A549 treated with CpdA at 1 μM for 4 hours (cell line): ENCODE measurements at places on chromosomes 6 and 20. TPM values are rescaled to one million over a fixed set of nuclear protein-coding genes. Genes with fewer than 3 reads are reported as not detected.

The KIFC1 gene
- 40.9 to 46.6 TPM (median 43.1 TPM) in 5 replicates for total RNA-seq

The CCN6 gene
- total RNA-seq = not detected in 5 replicates

The APOBEC2 gene
- not detected in 5 replicates for total RNA-seq

The CITED2 gene
- 16.3 to 23.3 TPM (median 19.8 TPM) in 5 replicates for total RNA-seq

The CPNE5 gene
- total RNA-seq = 0.08 to 0.22 TPM (median 0.12 TPM) in 4 of 5 replicates, not detected in the other

The EDN1 gene
- 39.5 to 46.7 TPM (median 43.1 TPM) in 5 replicates for total RNA-seq

The WFDC13 gene
- not detected in 5 replicates for total RNA-seq

The BTNL2 gene
- total RNA-seq = not detected in 5 replicates

The BTN1A1 gene
- total RNA-seq = 0.06 TPM in 1 of 5 replicates, not detected in the others

The WFDC12 gene
- not detected in 5 replicates for total RNA-seq

The NKX2-2 gene
- total RNA-seq = not detected in 5 replicates

The AVP gene
- total RNA-seq = not detected in 5 replicates

The RAB23 gene
- 6.9 to 8.3 TPM (median 7.4 TPM) in 5 replicates for total RNA-seq

The TFAP2B gene
- not detected in 5 replicates for total RNA-seq

The GTF2H4 gene
- total RNA-seq = 14.2 to 21.3 TPM (median 20.5 TPM) in 5 replicates

The FAM217A gene
- total RNA-seq = not detected in 5 replicates

The COL9A3 gene
- 0.40 to 0.72 TPM (median 0.50 TPM) in 5 replicates for total RNA-seq
